Fibroblast of skin of back (primary cell): ENCODE measurements at places on chromosomes 6 and 20.

DNA sequence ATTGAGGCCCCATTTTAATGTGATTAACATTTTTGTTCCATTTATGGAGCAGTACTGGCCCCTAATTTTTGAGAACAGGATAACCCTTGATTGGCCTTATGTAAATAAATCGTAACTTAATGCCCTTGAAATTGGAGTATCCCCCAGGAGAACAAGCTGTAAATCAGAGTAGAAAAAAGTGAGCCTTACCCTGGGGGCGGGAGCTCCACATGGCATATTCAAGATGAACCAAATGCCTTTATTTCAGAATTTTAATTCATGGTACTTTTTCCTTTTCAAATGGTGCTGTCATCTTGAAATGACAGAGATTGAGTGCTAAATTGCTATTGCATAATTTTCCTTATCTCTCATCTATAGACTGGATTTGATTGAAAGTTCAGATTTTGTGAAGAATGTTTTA is 809.5 kb upstream of the FLRT3 start:
- DNase-seq: no peak

DNA sequence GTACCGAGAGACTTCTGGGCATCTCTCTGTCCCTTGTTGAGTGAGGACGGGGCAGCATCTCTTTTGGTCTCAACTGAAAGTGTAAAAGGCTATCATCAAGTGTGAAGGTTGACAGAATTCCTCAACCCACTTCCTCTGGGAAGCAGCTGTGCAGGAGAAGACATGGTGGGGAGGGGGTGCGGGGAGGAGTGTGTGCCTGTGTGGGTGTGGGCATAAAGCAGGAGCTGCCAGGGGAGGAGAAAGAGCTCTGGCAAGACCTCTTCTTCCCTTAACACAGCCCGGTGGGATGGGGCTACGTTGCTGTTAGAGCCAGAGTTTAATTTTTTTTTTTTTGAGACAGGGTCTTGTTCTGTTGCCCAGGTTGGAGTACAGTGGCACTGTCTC is 31.8 kb downstream of the CPXM1 start:
- DNase-seq: no peak

- no peak for DNase-seq
Measured at GRCh38 chr6:147418523-147418922, 90.0 kb upstream of the SAMD5 start.

- DNase-seq: no peak
Measured at GRCh38 chr20:23048283-23049200, 930 bp downstream of the THBD start.

DNA sequence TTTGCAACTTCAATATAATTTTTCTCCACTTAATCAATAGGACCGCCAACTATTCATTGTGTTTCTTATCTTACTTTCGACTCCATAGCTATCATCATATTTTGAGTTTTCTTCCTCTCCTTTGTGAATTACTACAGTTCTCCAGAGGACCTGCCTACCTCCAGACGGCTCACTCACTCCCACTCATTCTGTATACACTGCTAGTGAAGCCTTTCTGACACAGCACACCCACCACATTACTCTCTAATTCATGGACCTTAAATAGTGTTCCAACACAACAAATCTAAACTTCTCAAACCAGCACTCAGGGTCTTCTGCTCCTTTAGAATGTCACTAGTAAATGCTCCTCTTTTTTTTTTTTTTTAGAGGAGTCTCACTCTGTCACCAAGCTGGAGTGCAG is 23.8 kb downstream of the FKBP5 start:
- no peak for DNase-seq

GRCh38 chr6:20370393-20370792 is 31.3 kb upstream of the E2F3 start:
- no peak for DNase-seq

DNA sequence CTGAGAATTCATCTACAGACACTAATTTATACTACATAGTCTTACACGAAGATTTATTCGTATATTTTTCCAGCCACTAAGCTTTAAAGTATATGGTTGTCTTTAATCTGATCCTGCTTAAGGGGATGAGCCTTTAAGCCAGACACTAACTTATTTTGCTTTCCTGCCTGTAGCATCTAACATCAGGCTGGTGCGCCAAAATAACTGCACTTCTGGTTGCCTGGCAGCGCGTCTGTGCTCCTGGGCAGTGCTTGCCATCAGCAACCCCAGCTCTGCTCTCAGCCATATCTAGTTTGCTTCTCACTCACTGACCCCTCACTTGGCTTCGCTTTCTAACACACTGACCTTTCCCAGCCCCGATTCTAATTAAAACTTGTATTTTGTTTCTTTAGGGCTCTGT is 21.8 kb downstream of the HMGCLL1 start:
- no peak for DNase-seq
